ENCODE measurements at places on chromosomes 7 and 10.

DNA sequence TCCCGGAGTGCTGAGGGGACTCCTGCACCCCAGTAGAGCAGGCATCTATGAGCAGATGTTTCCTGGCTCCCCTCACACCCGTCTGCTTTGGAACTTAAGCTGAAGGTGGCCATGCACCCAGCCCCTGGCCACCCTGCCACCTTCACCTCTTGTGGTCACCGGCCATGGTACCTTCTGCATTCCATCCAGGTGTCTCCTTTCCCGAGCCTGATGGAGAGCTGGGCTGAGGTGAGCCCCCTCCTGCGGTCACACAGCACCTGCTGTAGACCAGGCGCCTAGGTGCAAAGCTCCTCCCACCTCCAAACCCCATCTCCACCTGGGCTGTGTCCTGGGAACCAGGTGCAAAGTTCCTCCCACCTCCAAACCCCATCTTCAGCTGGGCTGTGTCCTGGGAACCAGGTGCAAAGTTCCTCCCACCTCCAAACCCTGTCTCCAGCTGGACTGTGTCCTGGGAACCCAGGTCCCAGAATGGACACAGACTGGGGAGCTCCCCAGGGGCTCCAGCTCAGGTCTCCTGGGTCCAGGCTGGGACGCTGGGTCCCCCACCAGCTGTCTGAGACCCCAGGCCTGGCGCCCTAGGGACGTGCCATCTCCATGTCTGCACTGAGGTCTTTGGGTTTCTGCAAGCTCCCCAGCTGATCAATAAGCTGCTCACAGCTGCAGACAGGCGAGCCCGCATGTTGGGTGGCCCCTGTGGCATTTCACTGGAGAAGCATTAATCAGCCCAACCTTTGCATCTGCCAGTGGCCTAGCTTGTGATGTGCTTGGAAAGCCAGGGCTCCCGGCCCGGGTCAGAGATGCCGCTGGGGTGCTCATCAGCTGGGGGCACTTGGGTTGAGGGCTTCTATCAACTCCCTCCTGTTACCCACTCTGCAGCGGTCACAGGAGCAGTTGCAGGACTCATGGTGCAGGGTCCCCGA lies 61.2 kb upstream of the INPP5A start:
- no peak for DNase-seq

DNA sequence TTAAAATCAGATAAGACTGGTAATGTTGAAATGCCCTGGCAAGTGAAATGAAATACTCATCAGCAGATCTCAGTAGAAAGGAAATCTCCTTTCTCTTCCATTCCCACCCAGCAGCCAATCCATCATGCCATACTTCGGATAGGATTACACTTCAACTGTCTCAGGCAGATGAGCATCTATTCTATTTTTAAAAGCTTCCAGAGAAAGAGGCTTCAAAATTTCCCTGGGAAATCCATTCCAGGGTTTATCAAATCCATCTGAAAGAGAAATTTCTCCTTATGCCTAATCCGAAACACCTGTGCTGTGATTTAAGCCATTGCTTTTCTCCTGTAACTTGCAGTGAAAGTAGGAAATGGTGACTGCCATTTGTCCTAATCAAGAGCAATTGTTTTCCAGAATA lies 60.4 kb upstream of the RAPGEF5 start:
- DNase-seq, result no peak

GRCh38 chr10:71266918-71267442 lies 52.1 kb upstream of the SLC29A3 start:
- peak; percentile 29 for DNase-seq

DNA sequence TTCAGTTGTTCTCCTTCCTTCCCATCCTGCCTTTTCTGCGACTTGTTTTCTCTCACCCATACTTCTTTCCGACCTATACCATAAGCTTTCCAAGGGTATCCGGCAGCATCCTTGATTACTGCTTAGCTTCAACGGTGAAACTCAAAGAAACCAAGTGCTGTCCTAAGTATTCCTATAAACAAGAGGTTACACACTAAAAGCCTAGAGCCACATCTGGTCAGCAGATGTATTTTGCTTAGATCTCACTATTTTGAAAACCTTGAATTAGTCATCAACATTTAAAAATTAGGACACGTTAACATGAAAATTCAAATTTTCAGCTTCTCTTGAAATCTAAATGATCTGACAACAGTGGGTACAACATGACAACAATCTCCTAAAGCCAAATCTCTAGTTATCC lies 20.0 kb downstream of the ARHGAP21 start:
- DNase-seq, result peak; percentile 84

- no peak for DNase-seq
These were observed 48.9 kb downstream of the ZNF503 start for GRCh38 chr10:75352650-75353049.

DNA sequence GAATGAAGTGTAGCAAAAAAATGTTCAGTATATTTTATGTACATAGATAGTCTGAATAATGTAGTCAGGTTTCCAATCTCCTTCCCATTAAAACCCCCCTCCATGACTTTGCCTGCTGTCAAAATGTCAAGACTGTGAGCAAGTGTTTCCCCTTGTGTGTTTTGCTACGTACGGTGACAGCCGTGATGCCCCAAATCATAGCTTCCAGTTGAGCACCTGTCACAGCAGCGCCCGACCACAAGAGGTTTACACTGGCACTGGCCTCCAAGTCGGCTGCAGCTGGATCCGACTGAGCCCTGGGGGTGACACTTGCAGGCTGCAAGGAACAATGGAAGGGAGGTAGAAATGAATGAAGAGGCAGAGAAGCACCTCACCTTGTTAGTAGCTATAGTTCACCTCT lies 62.3 kb downstream of the LAMB4 start:
- DNase-seq, result no peak

DNA sequence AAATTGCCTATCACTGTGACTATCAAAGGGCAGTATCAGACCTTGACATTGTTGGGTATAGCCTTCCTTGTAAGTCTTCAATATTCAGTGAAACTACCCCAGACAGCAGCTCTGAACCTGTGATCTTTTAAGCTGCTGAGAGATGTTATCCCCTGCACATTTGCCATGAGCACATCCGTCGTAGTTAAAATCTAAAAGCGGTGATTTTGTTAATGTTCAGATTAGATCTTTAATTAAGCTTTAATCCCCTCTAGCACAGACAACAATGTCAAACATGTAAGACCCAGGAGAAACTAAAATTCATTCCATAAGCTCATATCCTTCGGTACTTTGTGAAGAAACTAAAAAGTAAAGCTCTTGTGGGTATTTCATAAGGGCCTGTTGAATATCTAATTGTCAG lies 105.8 kb downstream of the MALRD1 start:
- no peak for DNase-seq

DNA sequence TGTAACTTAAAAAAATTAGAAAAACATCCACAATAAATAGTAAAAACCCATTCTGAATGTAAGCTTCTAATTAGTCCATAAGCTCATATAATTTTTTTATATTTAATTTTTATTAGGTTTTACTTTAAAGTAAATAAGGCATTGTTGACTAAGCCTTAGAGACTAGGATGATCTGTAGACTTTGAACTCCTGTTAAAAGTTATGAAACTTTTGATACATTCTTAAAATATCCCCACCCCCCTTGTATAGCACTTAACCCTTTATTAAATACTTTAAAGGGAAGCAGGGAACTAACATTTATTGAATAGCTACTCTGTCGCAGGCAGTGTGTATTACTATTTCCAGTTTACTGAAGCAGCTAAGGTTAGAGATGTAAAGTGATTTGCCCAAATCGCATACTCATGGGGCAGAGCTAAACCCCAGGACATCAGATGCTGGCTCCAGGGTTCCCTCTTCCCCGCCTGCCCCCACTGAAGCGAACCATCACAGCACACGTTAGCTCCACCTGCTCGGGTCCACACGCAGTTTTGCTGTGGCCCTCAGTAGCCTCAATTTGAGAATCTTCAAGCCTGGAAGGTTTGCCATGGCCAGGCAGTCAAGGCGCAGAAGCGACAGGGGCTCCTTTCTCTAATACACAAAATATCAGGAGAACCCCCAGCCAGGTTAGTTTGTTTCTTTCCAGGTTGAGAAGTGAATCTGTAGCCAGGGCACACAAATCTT lies 762 bp downstream of the PON1 start:
- no peak for DNase-seq

DNA sequence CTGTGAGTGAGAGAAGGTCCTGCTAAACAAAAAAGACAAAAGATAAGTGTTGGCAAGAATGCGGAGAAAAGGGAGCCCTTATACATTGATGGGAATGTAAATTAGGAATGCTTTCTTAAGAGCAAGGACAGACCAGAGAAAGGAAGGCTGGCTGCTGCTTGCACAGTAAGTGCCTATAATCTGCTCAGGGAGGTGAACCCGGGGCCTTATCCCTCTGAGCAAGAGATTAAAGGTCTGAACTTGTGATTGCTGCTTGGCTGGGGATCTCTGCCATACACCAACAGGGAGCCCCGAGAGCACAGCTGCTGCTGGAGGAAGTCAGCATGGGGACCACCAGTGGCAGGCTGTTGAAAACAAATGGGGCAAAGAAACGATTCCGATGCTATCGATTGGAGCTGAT lies 32.0 kb upstream of the CRTAC1 start:
- DNase-seq, result no peak

DNA sequence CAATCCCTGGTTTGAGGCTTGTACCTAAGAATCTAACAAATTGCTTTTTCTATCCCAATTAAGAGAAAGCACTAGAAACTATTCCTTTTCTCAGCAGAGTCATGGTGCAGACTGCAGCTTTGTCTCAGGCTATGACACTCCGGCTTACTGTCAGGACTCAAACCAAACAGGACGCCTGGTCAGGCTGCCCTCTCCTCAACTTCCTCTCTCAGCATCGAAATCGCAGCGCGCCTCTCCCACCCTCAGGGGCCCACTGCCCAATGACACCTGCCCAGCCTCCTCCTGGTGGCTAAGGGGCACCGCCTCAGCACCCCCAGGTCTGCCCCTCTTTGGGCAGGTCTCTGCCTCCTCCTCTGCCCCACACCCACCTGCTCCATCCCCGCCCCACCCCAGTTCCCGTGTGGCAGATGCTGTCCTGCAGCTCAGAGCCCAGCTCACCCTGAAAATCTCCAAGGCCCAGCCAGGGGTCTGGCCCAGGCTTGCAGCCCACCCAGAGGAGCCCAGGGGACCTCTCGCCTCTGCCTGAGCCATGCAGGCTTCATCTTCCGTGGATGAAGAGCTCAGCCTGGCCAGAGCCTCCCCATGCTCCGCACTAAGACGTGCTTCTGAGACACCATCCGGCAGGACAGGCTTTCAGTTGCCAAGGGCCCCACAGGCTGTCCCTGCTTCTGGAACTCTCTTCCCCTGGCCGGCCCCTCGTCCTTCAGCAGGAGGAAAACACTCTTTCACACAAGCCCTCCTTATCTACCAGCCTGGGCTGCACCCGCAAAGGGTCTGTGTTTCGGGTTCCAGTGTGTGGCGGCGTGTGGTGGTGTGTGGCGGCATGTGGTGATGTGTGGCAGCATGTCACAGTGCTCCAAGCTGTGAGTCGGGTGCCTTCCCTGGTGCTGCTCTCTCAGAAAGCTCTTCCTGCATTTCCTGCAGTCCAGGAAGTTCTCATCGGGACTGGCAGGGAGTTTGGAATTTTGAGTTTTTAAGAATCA lies 16.4 kb upstream of the PTPRN2 start:
- DNase-seq, result no peak

GRCh38 chr7:82204694-82205093 lies 238.9 kb downstream of the CACNA2D1 start:
- peak; percentile 37 for DNase-seq

- DNase-seq, result peak; percentile 67
These were observed 22.9 kb downstream of the CDK6 start for GRCh38 chr7:92813390-92814024.

DNA sequence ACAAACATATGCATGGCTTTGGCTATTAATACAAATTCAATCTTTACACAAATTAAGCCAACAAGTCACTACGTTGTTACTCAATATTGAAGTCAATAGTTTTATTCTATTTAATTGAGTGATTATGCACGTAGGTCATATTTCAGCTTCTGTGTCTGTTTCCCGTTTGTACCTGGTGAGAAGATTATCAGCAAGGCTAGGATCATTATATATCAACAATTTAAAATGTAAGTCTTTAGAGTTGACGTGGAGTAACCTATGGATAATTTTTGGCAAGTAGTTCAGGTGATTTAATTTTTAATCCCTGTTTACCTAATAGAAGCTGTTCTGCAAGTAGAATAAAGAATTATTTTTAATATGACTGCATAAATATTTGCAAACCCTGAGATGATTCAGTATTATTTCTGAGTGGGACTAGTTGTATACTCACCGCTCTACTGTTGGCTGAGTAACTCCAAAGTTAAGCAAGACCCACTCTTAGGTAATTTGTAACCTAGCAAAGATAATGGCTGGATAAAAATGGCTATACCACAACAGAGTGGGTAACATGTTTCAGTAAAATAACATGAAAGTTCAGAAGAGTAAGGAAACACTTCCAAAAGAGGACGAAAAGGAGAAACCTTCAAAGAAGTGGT lies 161.0 kb downstream of the HGF start:
- DNase-seq, result no peak

GRCh38 chr7:16095171-16095950 lies 326.0 kb downstream of the CRPPA start:
- DNase-seq, result no peak

DNA sequence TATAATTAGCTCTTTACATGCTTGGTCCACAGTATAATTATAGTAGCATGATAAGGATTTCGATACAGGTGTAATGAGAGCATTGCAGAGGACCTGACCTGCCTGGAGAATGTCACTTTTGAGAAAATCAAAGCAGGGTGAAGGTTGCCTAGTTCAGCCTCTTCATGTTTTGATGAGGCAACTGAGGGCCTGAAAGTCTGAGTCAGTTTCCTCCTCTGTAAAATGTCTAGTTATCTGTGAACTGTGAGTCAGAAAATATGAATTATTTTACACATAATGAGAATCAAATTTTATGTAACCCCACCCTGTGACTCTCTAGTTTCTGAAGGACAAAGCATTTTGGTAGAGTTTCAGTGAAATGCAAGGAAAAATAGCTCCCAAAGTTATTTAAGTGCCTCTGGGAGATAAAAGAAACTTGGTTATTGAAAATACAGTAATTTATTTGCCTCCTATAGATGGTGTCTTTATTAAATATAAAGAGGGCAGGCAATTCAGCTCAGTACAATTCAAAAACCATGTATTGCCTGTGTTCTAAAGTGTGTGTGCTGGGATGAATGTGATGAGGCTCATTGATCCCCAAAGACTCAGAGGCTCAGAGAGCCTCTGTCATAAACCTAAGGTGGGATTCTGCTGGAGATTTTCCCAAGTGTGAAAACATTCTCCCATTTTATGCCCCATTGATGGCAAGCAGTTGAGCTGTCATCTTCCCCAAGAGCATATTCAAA lies 37.3 kb upstream of the SAMD9L start:
- DNase-seq, result peak; percentile 8

GRCh38 chr10:2920637-2921036 lies 146.7 kb upstream of the PFKP start:
- no peak for DNase-seq

Measured in fibroblast of skin of right quadriceps (primary cell).